Globus pallidus (tissue), 1 donor: ENCODE measurements at places on chromosomes 1 and 21.

DNA sequence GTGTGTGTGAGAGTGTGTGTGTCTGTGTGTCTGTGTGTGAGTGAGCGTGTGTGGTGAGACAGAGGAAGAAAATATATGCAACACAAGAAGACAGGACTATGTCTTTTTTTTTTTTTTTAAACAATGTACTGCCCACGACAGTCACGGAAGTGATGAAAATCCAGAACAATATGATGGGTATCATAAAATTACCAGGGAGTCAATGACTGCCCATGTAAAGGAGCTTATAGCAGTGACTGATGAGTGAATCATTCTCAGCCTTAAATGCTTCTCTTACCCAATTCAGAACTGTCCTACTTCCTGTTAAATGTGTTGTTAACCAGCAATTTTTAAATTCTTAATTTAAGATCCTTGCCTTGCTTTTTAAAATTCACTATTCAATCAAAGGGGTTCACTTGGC is 46.6 kb downstream of the RGS7 start:
- no peak for DNase-seq

DNA sequence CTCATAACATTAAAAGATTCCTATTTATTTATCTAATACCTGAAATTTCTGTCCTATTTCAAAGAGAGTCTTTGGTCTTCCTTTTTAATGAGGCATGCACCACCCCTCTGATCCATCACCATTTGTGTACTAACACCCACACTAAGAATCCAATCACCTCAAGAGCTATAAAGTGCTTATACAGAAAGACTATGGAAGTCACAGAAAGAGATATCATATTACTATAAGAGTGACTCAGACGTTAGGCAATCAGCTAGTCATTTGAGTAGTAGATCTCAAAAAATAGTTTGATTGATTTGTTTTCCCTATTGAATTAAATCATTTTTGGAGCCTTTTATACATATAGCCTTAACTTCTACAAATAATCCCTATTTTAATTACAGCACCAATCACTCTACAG is 46.1 kb downstream of the NME7 start:
- no peak for DNase-seq

DNA sequence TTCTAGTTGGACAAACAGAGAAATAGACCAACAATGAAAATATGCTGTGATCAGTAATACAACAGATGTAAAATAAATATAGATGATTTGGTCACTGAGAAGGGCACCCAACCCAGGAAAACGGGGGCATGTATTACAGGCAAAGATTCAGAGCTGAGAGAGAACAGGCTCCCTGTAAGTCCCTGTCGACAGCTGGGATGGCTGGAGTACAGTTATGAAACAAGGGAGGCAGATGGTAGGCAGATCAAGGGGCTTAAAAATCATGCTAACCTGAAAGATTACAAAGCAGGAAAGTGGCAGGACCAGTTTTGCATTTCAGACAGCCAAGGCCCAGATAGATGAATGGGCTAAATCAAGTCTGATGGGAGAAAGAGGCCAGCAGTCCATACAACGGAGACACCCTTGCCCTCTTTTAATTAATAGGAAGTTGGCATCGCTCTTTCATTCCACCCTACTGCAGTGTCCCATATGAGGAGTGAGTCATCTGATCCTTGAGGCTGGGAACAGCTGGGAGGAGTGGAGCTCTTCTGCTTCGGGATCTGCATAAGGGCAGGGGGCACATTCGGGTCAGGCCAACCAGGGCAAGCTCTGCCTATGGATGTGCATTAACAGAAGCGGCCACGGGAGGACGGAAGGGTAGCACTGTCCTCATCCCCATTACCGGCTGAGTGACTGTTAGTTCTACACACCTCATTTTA is 171.1 kb downstream of the DAB1 start:
- no peak for DNase-seq

DNA sequence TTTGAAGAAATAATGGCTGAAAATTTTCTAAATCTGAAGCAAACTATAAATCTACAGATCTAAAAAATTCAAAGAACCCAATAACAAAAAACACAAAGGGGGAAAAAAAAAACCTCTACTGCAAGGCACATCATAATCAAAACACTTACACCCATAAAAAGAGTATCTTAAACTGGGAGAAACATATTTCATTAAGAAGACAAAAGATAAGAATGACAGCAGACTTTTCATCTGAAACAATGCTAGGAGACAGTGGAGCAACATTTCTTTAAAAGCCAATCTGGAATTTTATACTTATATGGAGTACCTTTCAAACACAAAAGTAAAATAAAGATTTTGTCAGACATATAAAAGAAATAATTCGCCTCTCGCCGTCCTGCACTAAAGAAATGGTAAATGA is 49.1 kb downstream of the COP1 start:
- DNase-seq = no peak

GRCh38 chr1:228454238-228454637 is 32.9 kb upstream of the RNF187 start:
- no peak for DNase-seq

GRCh38 chr1:230317823-230318819 is 108.0 kb downstream of the PGBD5 start:
- DNase-seq = no peak

GRCh38 chr21:37622755-37623154 is 256.2 kb downstream of the DYRK1A start:
- DNase-seq = no peak

DNA sequence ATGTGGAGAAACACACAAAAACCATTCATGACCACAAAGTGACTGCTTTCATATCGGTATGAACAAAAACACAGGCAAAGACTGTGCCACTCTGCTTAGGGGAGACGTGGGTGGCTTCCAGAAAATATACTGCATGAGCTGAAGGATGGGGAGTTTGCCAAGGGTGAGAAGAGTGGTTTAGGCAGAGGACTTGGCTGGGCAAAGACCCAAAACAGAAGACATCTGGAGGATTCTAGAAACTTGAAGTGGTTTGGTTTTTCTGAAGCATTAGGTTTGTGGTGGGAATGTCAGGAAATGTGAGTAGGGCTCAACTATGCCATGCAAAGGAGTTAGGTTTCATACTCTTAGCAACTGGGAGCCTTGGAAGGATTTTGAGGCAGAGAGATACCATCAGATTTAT is 26.6 kb upstream of the DNM3 start:
- no peak for DNase-seq

DNA sequence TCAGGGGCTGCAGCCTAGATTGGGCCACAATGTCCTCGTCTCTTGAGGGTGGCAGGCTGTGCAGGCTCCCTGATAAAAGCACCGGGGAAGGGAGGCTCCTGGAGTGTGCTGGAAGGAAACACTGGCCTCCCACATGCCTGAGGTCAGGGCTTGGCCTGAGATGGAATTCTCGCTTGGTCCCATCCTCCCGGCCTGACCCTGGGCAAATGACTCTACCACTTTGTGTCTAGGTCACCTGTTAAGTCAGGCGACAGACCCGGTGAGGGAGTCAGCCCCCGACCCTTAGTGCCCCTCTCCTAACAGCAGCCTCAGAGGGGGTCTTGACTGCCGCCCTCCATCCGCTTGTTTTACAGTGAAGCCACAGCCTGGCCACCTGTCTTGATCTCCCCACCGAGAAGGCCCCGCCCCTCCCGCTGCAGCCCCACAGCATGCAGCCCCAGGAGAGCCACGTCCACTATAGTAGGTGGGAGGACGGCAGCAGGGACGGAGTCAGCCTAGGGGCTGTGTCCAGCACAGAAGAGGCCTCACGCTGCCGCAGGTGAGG is 2.5 kb downstream of the SMIM1 start:
- no peak for DNase-seq

GRCh38 chr1:184427722-184428121 is 40.9 kb downstream of the C1orf21 start:
- no peak for DNase-seq

DNA sequence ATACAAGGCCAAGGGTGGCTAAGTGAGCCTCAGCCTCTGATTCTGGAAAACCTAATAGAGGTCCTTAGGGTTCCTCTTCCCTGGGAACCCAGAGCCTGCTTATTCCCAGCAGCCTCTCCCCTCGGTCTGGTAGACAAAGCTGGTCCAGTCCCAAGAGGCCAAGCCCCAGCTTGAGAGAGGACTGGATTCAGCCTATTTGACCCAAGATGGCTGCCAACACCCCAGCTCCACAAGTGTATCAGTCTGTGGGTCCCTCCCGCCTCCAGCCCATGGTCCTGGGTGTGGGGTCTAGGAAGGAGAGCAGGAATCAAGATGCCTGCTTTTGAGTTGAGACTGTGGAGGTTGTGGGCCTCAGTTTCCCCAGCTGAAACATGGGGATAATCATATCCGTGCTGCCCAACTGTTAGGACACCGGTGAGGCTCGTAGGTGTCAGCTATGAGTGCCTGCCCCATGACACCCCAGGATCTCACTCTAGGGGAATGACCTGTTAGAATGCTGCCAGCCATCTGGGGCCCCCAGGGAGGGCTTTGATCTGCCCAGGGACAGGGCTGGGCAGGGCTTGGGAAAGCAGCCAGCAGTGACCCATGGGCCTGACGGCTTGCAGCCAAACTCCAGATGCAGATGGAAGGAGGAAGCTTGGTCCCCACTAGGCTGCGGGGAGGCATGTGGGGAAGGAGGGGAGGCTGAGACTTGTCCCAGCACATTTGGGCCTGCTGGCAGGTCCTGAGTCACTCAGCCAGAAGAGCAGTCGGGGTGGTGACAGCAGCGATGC is 45.4 kb downstream of the NUAK2 start:
- DNase-seq = no peak

DNA sequence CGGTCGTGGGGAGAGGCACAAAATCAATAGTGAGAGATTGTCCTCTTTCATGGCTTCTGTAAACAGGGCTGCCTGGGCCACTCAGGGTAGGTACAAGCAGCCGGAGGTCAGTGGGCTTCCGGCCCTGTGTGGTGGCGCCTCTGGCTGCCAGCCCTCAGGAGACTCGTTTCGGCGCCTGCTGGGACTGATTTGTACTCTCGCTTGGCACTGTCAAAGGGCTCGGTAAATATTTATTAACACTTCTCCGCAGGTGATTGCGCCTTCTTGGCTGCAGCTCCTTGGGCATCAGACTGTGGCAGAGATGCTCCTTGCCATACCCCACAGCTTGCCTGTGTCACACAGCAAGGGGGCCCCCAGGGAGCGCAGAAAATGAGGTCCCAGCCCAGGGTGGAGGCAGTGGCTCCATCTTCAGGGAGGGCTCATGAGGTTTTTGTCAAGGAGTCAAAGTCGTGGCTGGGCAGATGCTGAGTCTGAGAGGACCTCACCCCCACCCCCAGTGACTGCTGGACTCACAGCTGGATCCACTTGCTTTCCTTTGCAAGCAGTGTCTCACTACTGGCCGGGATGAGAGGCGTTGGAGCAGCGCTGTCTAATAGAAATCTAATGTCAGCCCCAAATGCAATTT is 262.5 kb downstream of the GRIK3 start:
- no peak for DNase-seq

DNA sequence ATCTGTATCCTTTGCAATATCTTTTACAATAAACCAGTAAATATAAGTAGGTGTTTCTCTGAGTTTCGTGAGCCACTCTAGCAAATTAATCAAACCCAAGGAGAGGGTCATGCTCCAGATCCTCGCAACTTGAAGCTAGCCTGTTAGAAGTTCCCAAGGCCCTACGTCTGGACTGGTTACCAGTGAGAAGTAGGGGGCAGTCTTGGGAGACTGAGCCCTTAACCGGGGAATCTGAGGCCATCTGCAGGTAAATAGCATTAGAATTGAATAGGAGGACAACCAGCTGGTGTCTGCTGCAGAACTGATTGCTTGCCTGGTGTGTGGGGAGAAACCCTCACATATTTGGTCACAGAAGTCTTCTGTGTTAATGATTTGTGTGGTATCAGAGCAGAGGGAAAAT is 190.5 kb downstream of the RYR2 start:
- DNase-seq = no peak

DNA sequence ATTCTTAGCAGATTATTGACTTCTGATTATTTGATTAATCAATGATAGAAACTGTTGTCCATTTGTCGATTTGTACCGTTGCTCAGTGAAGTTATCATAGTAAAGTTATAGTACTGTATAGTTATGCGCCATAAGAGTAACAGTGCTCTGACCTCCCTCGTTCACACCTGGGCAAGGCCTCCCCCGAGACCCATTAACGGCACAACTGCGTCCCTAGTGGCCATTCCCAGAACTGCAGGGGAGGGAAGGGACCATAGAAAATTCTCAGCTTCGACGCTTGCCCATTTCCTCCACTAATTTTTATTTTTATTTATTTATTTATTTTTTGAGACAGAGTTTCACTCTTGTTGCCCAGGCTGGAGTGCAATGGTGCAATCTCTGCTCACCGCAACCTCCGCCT is 334.4 kb downstream of the DSCAM start:
- DNase-seq = no peak

DNA sequence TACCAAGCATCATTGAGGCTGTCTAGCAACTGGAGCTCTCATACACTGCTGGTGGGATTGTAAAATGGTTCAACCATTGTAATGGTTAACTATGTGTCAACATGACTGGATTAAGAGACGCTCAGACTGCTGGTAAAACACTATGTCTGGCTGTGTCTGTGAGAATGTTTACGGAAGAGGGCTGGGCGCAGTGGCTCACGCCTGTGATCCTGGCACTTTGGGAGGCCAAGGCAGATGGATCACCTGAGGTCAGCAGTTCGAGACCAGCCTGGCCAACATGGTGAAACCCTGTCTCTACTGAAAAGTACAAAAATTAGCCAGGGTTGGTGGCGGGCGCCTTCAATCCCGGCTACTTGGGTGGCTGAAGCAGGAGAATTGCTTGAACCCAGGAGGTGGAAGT is 4.8 kb upstream of the FCRLA start:
- DNase-seq = no peak

GRCh38 chr1:91535441-91535840 is 34.8 kb downstream of the CDC7 start:
- no peak for DNase-seq

GRCh38 chr1:181135437-181135731 is 46.9 kb downstream of the IER5 start:
- DNase-seq = no peak

GRCh38 chr1:41939194-41939593 is 20.5 kb upstream of the HIVEP3 start:
- DNase-seq = no peak

GRCh38 chr1:200411406-200412257 is 1.8 kb upstream of the ZNF281 start:
- DNase-seq = no peak

- DNase-seq = no peak
These were observed 65.2 kb downstream of the SYT2 start for GRCh38 chr1:202645097-202645476.

DNA sequence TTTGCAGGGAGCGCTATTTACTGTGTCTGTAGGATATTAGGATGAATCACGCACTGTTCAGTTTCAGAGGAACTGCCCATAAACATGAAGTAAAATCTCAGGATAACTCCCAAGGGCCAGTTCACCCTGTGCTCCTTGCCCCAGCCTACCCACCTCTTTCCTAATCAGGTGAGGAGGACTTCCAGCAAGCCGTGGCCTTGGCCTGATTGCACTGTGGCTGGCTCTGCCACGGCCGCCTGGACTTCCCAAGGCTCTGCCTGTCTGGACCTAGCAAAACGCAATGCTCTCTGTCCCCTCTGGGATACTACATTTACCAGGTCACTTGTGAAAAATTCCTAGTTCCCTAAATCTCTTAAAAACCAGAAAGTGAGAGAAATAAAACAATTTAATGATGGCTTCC is 7.4 kb upstream of the ASCL5 start:
- DNase-seq = no peak
